ENCODE measurements at places on chromosomes 1 and 21.

DNA sequence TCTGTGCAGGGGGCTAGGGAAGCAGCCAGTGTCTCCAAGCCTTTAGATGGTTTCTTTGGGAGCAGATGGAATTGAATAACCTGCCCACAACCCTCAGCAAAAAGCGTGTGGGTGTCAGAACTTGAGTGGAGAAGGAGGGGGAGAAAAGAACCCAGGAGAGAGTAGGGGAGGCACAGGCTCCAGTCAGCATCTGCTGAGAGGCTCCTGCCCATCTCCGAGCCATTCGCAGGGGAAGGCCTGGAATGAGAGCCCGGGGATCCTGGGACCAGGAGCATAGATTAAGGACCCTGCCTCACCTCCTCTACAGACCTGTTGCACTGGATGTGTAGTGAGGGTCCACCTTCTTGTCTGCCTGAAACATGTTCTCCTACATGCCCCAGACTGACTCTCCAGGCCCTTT is 16.3 kb downstream of the TMEM81 start:
- no peak for DNase-seq

- no peak for DNase-seq
Observed at GRCh38 chr1:11453742-11454491, 25.0 kb upstream of the DISP3 start.

DNA sequence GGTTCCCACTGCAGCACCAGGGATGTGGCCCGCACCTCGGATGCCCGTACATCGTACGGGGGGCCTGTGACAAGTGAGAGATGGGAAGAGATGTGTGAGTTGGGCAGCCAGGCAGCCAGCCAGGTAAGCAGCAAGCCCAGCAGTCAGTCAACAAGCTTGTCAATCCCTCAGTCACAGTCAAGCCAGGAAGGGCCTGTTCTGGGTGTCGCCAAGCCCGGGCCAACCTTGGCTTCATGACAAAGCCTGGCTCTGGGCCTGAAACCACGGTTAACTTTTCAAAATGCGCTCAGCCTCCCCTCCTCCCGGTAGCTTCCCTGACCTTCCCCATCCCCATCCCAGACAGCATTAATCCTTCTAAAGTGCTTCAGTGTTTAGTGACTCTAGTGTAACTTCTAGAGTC is 31.8 kb downstream of the MYOM3 start:
- DNase-seq = no peak

DNA sequence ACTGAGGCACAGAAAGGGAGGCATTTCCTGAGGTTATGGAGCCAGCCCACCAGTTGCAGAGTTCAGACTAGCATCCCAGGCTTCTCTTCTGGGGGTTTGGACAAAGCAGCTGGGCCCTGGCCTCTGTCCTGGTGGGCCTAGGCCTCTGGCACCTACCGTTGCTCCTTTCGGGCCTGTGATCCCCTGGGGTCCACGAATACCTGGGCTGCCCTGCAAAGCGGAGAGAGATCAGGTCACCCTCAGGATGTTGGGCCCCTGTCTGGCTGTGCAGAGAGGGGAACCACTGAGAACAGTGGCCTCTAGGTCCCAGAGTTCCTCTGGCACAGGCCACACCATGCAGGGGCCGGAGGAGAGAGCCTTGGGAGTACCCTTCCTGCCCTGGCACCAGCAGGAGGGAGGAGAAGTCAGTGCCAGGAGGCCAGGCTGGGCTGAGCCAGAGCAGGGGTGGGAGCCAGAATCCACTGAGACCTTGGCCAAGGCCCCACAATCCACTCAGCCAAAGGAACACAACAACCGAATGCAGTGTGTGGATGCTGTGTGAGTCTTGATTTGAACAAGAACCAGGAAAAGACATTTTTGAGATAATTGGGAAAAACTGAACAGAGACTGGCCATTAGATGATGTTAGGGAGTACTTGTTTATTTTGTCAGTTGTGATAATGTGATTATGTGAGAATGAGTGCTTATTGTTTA is 8.9 kb downstream of the COL9A2 start:
- no peak for DNase-seq

- no peak for DNase-seq
Observed at GRCh38 chr1:46492269-46492853, 2.7 kb downstream of the DMBX1 start.
